Activated naive CD8-positive, alpha-beta T cell treated with anti-CD3 and anti-CD28 coated beads, Interleukin-2, amount 10 ng/mL, durations not matched to agents 7 days and 5 days (primary cell): ENCODE measurements at places on chromosomes 4 and X. TPM values are rescaled to one million over a fixed set of nuclear protein-coding genes. Genes with fewer than 3 reads are reported as not detected.
A peak's percentile ranks its signal among the peaks of the same experiment; 100 is the strongest.

DNA sequence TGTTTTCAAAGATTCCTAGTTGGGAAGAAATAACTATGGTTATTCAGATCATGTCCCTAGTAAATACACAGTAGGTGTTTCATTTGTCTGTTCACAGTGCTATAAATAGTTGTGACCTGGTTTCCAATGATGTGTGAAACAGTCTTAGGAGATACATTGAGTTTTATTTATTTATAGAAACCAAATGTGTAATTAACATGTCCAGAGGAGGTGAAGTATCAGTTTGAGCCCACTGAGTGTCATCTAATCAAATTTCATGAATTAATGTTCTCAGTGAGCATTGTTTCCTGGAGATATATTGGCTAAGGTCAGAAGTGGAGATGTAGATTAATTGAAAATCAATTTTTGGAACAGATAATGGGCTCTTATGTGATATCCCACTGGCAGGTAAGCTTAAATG is 996.3 kb downstream of the FSTL5 start:
- no peak for DNase-seq

ZNF711 gene
- 0.34 TPM for total RNA-seq

DNA sequence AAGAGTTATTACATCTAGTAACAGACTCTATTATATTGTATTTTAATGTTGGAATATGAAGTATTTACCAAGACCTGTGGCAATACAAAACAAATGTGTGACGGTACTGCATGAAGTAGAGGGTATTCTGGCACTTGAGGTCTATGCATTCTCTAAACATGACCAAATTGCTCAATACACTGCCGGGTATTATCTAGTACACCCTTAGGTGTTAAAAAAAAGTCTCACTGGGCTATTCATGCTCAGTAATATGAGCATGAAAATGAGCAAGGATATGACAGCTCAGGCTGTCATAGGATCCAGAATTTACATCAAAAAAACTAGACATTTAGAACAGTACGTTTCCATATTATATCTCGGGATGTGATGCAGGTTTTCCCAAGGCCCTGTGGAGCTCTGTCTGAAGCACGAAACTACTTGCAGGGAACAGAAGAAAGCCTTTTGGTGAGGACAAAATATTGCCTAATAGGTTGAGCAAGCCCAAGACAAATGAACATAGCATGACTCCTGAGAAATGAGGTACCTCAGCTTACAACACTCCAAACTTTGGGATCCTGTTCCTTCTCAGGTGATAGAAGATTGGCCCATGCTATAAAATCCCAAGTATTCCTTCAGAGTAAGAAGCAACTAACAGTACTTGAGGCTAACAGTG is 74.1 kb upstream of the MAOA start:
- no peak for DNase-seq

- peak; percentile 25 for DNase-seq
Measured at GRCh38 chrX:63784902-63785707, at the start of gene ARHGEF9. Gene ARHGEF9, minus strand, starts transcription at chrX:63785214. Its CDS starts 69 bp downstream, at chrX:63785145.

ASB12 gene
- total RNA-seq: 0.22 TPM

DNA sequence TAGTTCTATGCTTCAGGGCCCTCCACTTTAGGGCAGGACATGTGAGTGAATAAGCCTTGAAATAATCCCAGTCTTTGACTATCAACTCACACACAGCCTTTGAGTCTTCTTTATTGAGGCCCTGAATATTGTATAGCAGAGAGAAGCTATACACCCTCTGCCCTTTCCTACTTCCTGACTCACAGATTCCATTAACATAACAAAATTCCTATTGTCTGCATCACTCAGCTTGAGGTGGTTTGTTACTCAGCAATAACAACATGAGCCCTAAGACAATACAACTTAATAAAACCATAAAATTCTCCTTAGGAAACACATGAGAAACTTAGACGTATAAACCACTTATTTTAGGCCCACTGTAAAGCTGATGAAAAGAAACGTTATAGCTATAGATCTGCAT is 680.3 kb upstream of the DIAPH2 start:
- DNase-seq: no peak

DNA sequence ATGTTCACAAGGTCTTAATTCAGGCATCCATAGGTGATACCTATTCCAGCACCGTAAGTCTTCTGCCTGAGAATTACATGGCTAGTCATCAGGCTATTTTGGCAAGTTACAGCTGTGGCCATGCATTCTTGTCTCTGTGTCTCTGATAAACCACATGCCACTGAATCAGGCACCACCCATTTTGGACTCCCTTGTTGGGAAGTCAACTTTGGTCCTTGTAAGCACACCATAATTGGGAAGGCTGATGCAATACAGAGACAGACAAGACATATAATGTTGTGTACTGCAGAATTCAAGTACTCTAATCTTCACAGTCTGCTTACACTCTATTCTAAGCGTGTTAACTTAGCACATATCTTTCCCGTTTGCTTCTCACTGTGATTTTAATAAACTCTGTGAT is 483.7 kb upstream of the FTHL17 start:
- DNase-seq: no peak

GRCh38 chrX:121569609-121570008 is 522.2 kb downstream of the GLUD2 start:
- no peak for DNase-seq

NWD2 gene
- total RNA-seq: not detected

PKD2 gene
- total RNA-seq: 9.5 TPM

PAGE2 gene
- total RNA-seq: not detected

- no peak for DNase-seq
Measured at GRCh38 chr4:89109841-89110540, 1.3 kb upstream of the TIGD2 start.

HSFX4 gene
- not detected for total RNA-seq

- DNase-seq: no peak
Measured at GRCh38 chr4:64385220-64385619, 24.0 kb downstream of the TECRL start.
